ENCODE measurements at places on chromosomes 3 and 15. TPM values are rescaled to one million over a fixed set of nuclear protein-coding genes. Genes with fewer than 3 reads are reported as not detected.

DNA sequence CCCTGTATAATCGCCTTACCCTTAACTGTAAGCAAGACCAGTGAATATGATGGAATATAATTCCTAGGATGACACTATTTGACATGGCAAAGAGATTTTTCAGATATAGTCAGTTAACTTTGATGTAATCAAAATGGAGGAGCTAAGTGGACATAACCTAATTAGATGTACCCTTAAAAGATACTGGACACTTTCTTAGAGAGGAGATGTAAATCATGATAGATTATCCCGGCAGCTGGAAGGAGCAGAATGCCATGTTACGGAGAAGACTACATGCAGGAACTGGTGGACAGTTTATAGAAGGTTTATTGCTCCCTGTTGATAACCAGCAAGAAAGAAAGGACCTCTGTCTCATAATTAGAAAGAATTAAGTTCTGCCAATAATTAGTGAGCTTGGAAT is 1142.9 kb downstream of the SI start:
- DNase-seq = no peak

GRCh38 chr3:139945386-139945785 is 10.4 kb downstream of the CLSTN2 start:
- DNase-seq = no peak

GOLGA8J gene
- not detected for total RNA-seq

GRCh38 chr15:87527416-87527815 is 729.1 kb downstream of the NTRK3 start:
- no peak for DNase-seq

LINGO1 gene
- not detected for total RNA-seq

GRCh38 chr15:68389041-68389930 is 42.7 kb downstream of the ITGA11 start:
- DNase-seq = no peak

NR2E3 gene
- not detected for total RNA-seq

CISH gene
- total RNA-seq = not detected

GHRL gene
- 0.21 TPM for total RNA-seq

DNA sequence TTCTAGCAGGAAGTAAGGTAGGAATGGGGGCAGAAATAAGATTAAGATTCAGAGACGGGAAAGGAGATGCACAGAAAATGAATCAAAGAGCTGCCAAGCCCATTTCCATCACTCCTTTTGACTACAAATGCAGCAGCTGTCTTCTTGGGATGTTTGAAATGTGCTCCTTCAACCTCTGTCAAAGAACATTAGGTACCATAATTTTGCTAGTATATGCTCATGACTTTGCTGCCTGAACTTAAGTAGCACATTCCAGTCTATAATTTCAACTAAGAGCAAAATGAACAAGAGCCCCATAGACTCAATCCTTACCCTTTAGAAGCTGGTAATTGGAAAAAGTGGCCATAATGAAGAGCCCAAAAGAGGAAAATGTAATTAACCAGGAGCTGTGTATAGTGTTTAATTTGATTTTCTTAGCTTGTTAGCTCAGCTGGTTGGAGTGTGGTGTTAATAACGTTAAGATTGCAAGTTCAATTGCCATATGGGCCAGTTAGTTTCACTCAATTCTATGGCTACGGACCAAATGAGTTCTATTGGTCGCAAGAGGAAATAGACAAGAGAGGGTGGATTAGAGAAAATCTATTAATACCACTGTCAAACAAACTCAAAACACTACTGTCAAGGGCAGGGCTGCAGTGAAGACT is 349.9 kb downstream of the ZBBX start:
- no peak for DNase-seq

DNA sequence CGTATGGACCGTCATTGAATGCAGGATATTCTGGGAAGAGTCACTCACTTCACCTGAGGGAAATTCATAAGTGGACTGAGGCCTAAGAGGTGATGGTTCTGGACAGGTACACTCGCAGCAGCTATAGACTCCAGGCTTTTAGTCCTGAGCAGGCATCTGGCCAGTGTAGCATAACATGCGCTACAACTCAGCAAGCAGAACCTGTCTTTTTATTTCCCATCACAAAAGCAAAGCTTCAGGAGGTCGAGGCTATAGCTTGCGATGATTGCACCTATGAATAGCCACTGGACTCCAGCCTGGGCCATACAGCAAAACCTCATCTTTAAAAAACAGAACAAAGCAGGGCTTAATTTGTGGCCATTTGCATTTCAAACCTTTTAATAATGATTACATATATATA is 185.8 kb downstream of the KCNH8 start:
- no peak for DNase-seq

ERC2 gene
- 0.81 TPM for total RNA-seq

DNA sequence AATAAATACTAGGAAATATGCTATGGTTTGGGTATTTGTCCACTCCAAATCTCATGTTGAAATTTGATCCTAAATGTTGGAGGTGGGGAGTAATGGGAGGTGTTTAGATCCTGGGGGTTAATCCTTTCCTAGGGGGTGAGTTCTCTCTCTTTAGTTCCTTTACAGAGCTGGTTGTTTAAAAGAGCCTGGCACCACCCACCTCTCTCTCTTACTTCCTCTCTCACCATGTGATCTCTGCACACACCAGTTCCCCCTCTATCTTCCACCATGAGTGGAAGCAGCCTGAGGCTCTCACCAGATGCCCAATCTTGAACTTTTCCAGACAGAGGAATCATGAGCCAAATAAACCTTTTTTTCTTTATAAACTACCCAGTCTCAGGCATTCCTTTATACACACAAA is 10.5 kb downstream of the SLC24A5 start:
- no peak for DNase-seq

DNA sequence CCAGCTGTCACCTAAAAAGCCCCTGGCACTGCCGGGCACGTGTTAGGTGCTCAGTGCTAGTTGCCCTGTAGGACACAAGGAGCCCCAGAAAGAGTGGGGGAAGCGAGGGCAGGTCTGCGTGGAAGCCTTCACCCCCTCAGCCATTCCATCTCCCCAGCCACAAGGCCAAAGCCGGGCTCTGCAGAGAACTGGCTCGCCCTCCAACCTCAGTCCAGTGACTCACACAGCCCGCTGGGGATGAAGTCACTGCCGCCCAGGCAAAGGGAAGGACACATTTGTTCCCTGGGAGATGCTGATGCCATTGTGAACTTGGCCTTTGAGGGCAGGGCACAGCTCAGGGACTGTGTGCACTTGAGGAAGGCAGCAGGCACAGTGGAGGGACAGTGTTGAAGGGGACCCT is 48.1 kb downstream of the IQSEC1 start:
- DNase-seq = no peak

TICRR gene
- 8.6 TPM for total RNA-seq

DNA sequence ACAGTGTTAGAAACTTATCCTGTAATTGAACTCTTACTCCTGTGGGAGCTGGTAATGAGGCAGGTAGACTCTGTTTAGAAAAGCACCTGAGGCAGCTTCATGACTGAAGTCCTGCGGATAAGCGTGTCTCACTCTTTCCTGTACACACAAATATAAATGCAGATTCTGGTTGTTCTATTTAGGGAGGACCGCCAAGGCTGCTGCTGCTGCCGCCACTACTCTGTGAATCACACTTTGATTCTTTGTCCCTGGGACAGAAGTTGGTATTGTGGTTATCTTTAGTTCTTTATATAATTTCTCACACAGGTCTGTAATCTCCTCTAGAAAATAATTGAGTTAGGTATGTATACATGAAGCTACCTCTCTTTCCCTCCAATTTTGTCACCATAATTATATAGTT is 3.6 kb downstream of the LSAMP start:
- no peak for DNase-seq

- peak; percentile 24 for DNase-seq
Observed at GRCh38 chr15:82571722-82572222, 31.5 kb upstream of the RPS17 start.

- DNase-seq = peak; percentile 54
Observed at GRCh38 chr3:122258757-122259371, 66.2 kb upstream of the CSTA start.

DNA sequence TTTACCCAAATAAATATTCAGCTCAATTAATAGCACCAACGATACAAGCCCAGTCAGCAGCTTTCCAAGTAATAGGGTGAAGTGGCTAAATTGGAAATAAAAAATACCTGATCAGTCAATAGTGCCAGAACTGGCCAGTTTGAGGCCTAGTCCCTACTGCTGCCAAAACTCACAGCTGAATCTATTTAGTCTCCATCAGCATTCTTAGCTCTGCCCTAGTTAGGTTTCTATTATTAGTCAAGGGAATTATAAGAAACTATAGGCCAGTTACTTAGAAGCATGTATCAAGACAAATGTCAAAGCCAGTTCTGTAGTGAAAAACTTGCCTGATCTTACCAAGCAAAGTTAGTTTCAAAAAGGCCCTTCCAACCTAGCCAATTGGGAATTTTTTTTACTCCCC is 146.2 kb upstream of the ZBTB20 start:
- no peak for DNase-seq

GOLGA6B gene
- not detected for total RNA-seq

ARID3B gene
- 0.44 TPM for total RNA-seq

Data from SJSA1 (cell line).